Eye (tissue), 1 donor: ENCODE measurements at places on chromosomes 13 and 19.

- no peak for DNase-seq
These were observed 36.0 kb upstream of the SLC7A10 start for GRCh38 chr19:33261511-33262189.

DNA sequence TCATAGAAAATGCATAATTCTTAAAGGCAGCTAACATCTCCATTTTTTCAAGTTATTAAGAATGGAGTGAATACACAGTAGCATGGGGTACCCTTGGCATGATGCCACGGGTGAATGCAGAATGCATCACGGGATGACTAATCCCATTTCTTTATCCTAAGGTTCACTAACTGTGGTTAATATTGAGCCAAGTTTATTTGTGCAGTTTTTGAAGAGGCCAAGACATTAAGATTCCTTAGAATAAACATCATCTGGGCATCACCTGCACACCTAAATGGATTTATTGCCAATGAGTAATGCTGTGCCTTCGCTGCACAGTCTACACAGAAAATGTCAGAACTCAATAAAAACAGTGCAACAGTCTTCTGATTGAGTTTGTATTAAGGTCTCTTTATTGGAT is 333.1 kb downstream of the GPC6 start:
- no peak for DNase-seq

GRCh38 chr19:48705431-48705830 is 9.7 kb downstream of the FUT2 start:
- no peak for DNase-seq

- no peak for DNase-seq
These were observed 332.1 kb downstream of the UQCRFS1 start for GRCh38 chr19:28880735-28881401.

DNA sequence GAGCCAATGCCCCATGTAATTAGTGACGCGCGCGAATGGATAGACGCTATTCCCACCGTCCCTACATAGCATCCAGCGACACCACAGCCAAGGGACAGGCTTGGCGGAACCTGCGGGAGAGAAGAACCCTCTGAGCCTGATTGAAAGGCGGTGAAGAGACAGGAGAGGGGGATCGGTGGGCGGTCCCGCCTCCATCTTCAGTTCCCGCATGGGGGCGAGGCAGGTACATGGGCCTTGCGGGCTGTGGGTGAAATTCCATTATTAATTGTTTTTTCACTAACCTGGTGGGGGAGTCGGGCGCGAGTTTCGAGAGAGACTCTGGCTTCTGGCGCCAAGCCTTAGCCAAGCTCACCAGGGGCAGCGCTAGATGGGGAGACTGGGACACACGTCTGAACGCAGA is 8.4 kb upstream of the TEX101 start:
- DNase-seq = no peak
